HCEC 1CT (cell line): ENCODE measurements at places on chromosomes 2 and 18.

- no peak for DNase-seq
Measured at GRCh38 chr18:54261894-54262293, 7.4 kb upstream of the POLI start.

- DNase-seq, result no peak
Measured at GRCh38 chr2:129895526-129896082, 83.9 kb upstream of the RAB6C start.

DNA sequence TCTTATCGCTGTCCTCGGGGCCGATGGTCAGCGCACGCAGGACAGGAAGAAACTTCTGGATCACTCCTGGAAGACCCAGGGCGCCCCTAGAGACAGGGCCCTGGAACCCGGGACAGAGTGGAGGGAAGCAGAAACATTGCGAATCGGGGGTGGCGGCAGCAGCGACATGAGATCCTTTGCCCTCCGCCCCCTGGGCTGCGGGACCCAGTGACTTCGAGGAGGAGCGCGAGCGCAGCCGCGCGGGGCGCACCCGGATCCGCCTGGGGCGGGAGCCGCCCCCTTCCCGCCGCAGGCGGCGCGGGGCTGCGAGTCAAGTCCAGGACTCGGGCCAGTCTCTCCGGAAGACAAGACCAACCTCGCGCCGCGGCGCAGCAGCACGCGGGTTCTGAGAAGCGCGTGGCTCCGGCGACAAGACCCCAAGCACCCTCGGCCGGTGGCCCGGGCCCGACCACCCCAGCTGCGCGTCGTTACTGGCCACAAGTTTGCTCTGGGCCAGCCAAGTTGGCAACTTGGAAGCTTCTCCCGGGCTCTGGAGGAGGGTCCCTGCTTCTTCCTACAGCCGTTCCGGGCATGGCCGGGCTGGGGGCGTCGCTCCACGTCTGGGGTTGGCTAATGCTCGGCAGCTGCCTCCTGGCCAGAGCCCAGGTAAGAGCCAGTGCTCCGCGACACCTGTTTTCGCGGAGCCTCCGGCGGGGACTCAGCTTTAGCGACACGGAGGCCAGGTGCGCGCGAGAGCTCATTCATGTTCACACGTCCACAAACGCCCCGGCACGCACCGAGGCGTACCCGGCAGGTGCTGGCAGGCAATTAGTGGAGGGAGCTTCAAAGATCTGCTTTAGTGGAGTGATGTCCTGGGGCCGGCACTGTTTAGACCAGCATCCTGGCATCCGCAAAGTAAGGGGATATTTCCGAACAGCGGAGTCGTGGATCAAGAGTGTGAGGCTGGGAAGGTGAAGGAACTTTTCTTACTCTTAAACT, at the start of gene PTH2R:
Gene PTH2R (plus strand): TSS at position 319 of the 978 bp plus-strand sequence. CDS start 252 bp downstream, at position 571.
- no peak for DNase-seq

DNA sequence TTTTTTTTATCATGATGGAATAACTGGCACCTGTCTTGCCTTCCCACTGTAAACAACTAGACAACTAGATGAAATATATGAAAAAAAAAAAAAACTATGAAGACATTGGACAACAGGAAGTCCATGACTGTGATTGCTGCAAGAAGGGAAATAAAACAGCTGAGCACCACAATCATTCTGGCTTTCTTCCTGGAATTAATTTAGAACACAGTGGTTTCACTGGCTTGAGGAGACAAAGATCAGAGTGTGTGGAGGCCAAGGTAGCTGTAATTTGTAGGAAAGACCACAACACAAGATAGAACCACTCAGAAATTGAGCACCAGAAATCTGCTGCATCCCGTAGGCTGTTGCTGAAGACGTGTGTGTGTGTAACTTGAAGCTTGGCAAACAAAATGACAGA, 121.1 kb upstream of the PID1 start:
- DNase-seq, result no peak

- DNase-seq, result peak; percentile 50
Measured at GRCh38 chr2:101360232-101360631, 27.1 kb downstream of the CREG2 start.

DNA sequence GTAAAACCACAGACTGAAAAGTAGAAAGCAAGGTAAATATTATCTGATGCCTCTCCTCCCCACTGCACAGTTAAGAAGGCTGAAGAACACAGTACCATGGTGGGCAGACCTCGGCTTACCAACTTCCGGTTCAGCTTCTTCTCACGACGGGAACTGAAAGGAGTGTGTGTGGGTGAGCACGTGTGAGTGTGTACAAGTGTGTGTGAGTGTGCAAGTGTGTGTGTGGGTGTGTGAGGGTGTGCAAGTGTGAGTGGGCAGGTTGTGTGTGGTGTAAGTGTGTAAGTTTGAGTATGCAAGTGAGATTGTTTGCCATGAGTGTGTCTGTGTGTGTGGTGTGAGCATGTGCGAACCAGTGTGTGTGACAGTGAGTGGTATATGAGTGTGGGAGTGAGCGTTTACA, 103.5 kb downstream of the ADD2 start:
- no peak for DNase-seq

DNA sequence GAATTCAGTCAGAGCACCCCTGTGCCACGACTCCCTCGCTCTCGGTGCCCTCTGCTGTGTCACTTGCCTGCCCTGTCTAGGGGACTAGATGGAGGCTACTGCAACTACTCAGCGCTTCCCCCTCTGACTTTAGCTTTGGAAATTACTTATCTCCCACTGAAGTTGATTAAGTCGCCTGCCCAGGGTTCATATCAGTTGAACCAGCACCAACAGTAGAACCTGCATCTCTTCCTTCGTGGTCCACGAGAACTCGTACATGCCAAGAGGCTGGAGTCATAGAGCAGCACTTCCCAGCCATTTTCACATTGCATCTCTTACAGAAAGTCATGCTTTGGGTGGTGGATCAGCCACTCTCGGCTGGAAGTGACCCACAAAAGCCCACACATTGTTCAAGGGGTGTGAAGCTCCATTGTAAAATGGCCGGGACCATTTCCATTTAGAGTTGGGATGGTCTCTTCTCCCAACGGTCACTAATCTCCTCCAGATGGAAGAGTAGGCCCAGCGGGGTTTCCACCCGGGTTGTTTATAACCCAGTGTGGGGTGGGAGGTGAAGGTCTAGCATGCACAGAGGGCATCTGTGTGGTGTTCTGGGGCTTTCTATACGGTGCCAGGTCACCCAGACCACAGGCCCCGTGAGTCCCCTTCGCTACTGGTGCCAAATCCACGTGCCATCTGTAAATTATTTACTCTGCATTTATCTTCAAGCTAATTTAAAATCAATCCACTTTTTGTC, 38.0 kb downstream of the STEAP3 start:
- DNase-seq, result no peak

GRCh38 chr18:61901323-61901986, 8.6 kb upstream of the RNF152 start:
- DNase-seq, result peak; percentile 66

DNA sequence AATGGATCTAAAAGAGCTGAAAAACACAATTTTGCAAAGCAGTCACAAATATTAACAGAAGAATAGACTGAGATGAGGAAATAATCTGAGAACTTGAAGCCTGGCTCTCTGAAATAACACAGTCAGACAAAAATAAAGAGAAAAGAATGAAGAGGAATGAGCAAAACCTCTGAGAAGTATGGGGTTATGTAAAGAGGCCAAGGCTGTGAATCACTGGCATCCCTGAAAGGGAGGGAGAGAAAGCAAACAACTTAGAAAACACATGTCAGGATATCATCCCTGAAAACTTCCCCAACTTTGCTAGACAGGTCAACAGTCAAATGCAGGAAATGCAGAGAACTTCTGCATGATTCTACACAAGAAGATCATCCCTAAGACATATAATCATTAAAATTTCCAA, 73.5 kb upstream of the LHCGR start:
- DNase-seq, result no peak

GRCh38 chr2:102238039-102238756, 51.4 kb downstream of the IL1RL2 start:
- peak; percentile 87 for DNase-seq

GRCh38 chr2:175976391-175977157, 25.5 kb downstream of the LNPK start:
- DNase-seq, result peak; percentile 40

DNA sequence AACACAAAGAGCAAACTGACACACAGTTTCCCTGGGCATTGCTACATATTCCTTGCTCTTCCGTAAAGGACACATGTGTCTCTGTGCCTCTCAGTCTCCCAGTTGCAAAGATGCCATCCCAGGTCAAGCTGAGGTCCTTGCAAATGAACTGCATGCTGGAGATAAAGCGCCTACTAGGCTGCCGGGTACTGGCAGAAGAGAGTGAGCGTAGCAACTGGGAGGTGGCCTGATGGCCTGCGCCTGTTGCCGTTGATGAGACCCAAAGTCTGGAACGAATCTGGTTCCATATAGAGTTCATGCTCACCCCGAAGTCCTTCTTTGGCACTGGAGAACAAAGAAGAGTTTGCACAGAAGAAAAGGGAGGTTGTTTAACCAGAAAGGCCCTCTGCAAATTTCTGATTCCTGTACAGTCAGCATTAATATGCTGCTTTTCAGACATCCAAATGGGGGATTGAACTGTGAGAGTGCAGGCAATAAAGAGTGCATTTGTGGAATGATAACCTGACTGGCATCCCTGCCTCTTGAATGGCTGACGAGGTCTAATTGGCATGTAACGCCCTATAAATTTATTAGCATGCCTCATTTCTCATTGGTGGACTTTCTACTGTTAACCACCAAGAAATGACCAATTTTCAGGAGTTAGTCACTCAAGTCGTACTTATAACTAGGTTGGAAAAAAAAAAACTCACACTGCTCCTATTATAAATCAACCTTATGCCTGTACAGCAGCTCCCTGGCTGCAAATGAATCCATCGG, 78.7 kb downstream of the GBX2 start:
- DNase-seq, result no peak

DNA sequence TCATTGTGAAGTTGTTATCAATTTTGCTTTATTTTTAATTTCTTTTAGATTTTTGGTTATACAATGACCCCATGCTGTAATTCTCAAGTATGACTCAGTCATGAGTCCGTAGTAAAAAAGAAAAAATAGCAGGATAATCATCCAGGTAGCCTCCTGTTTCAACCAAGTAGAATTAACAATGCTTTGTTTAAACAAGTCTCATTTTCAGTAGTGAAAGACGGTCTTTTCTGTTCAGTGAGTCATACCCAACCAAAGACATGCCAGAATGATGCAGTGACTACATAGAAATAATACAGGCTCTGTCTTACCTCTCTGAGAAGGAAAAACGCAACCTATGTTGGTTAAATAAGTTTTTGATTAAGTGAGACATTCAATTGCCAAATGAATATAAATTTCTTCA, 67.8 kb upstream of the DSC1 start:
- no peak for DNase-seq

- peak; percentile 71 for DNase-seq
Measured at GRCh38 chr2:205405194-205405593, 277.1 kb upstream of the NRP2 start.
